Activated CD8-positive, alpha-beta memory T cell treated with anti-CD3 and anti-CD28 coated beads, Interleukin-2, amount 10 ng/mL, durations not matched to agents 7 days and 5 days (primary cell): ENCODE measurements at places on chromosomes 13 and 19. TPM values are rescaled to one million over a fixed set of nuclear protein-coding genes. Genes with fewer than 3 reads are reported as not detected.

ERFL gene
- 1.5 TPM for total RNA-seq

MCF2L gene
- total RNA-seq: 2.8 TPM

NLRP9 gene
- total RNA-seq: not detected

ZNF85 gene
- 20.6 TPM for total RNA-seq

TMEM38A gene
- total RNA-seq: 0.88 TPM

ZNF665 gene
- total RNA-seq: 2.9 TPM

TTYH1 gene
- 1.2 TPM for total RNA-seq

KASH5 gene
- 0.64 TPM for total RNA-seq

IRGC gene
- not detected for total RNA-seq

CA11 gene
- 6.0 TPM for total RNA-seq

DKKL1 gene
- total RNA-seq: not detected

STOML3 gene
- total RNA-seq: not detected

SLC10A2 gene
- not detected for total RNA-seq

LAIR2 gene
- total RNA-seq: 6.8 TPM

TNNT1 gene
- total RNA-seq: 1.0 TPM

NEK5 gene
- not detected for total RNA-seq

TMEM145 gene
- 0.15 TPM for total RNA-seq

LRRC25 gene
- not detected for total RNA-seq

FGF22 gene
- total RNA-seq: not detected

ATP7B gene
- total RNA-seq: 0.80 TPM

EFNB2 gene
- total RNA-seq: 0.14 TPM

TMEM259 gene
- total RNA-seq: 172 TPM

ZNF101 gene
- 93.7 TPM for total RNA-seq

SULT2A1 gene
- not detected for total RNA-seq

NFIC gene
- total RNA-seq: 15.1 TPM

TMPRSS9 gene
- total RNA-seq: not detected

PDX1 gene
- not detected for total RNA-seq

CBY2 gene
- not detected for total RNA-seq

TEX101 gene
- total RNA-seq: not detected

NAT14 gene
- 23.2 TPM for total RNA-seq

ZNF723 gene
- total RNA-seq: not detected

COL5A3 gene
- 0.09 TPM for total RNA-seq

ALOX5AP gene
- total RNA-seq: 220 TPM

UNC13A gene
- 0.18 TPM for total RNA-seq

ZNF556 gene
- total RNA-seq: not detected

SLC25A30 gene
- total RNA-seq: 23.5 TPM
